ENCODE measurements at places on chromosomes 3 and 15.

DNA sequence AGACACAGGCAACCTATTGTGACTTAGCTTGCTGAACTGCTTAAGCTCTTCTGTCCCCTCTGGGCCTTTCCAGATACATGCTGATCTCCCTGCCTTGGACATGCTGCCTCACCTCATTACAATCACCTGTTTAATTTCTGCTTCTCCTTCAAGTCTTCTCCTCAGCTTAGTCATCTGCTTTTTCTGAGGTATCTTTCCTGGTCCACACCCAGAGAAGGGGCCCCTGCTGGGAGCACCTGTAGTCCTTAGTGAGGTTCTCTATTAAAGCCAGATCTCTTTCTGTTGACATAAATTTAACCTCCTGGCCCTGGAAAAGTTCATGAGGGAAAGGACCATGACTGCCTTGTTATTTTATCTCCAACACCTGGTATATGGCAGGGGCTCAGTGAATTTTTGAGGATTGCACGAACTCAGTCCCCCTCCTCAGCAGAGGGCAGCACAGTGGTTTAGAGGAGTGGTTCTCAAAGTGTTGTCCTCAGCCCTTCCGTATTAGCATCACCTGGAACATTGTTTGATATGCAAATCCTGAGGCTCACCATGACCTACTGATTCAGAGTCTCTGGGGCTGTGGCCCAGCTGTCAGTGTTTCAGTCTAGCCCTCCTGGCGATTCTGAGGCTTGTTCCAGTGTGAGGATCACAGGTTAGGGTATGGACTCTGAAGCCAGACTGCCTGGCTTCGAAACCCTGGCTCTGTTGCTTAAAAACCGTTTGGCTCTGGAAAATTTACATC, 12.7 kb downstream of the COL6A6 start:
- DNase-seq: no peak

- DNase-seq: no peak
These were observed at the start of gene PPARG for GRCh38 chr3:12288182-12289129. Gene PPARG, plus strand, starts transcription at chr3:12289070. Its CDS starts 90,642 bp downstream, at chr3:12379712.

- no peak for DNase-seq
These were observed 18.2 kb upstream of the AHSG start for GRCh38 chr3:186594591-186595113.

DNA sequence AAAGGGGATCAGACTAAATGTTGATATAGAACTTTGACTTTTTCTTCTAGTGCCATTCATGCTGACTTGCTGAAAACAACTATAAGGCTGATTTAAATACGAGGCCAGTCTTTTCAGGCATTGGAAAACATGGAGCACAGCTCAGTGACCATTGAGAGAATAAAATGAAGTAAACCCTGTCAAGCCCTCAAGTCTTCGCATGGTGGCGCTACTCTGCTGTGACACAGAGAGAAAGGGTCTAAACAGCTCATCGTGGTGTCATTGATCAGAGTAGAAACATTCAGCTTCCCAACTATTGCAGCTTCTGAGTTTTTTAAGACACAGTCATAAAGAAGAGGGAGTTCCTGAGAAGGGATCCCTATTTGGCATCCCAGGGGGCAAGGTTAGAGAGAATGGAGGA, 716.2 kb downstream of the DIPK2A start:
- no peak for DNase-seq

DNA sequence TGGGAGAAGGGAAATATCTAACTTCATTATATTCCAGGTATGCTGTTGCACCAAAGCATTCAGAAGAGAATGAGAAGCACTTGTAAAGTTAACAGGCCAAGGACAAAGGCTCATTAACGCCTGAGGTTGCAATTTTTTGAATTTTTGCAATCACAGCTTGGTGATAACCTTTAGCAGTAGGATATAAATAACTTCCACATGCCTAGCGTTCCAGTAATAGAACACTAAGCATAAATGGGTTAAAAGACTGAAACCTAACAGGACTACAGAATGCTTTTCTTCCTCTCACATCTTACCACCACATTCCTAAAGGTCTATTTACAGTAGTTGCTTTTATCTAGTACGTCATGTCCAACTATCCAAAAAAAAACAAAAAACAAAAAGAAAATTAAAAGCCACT, 57.4 kb upstream of the IMPG2 start:
- no peak for DNase-seq

Data from CD4-positive, alpha-beta T cell (primary cell).